ENCODE measurements at places on chromosomes 2 and 18.

- no peak for DNase-seq
These were observed 93.6 kb downstream of the XRCC5 start for GRCh38 chr2:216202626-216203250.

GRCh38 chr2:181054843-181055242 is 74.4 kb downstream of the UBE2E3 start:
- no peak for DNase-seq

GRCh38 chr2:98347298-98348065 is 1.2 kb downstream of the CNGA3 start:
- DNase-seq = no peak

GRCh38 chr18:25787276-25787675 is 303.1 kb downstream of the SS18 start:
- DNase-seq = no peak

DNA sequence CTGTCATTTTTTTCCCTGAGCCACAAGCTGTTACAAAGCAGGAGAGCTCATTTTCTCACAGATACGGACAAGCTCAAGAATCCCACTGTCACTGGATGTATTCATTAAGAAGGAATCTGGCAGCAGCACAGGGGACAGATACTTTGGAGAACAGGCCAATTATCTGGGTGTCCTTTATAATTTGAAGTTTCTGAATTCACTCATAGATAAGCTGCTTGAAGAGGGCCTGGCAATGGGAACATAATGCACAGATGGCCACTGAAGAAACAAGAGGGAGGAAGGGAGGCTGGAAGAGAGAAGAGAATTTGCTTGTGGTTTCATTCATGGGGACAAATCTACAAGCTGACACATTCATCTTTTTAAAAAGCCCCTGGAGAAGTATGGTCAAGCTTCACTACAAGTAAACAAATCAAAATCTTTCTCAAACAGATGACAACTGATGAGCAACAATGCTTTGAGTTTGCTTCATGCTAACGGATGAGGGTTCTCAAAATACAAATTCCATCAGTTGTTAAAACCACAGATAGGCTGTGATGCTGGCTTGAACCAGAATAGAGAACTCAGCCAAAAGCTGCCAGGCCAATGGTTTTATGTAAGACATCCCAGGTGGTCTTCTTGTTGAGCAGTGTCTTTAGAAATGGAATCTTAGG is 11.9 kb downstream of the BCL2 start:
- DNase-seq = no peak

GRCh38 chr2:2012505-2012904 is 268.2 kb upstream of the PXDN start:
- no peak for DNase-seq

DNA sequence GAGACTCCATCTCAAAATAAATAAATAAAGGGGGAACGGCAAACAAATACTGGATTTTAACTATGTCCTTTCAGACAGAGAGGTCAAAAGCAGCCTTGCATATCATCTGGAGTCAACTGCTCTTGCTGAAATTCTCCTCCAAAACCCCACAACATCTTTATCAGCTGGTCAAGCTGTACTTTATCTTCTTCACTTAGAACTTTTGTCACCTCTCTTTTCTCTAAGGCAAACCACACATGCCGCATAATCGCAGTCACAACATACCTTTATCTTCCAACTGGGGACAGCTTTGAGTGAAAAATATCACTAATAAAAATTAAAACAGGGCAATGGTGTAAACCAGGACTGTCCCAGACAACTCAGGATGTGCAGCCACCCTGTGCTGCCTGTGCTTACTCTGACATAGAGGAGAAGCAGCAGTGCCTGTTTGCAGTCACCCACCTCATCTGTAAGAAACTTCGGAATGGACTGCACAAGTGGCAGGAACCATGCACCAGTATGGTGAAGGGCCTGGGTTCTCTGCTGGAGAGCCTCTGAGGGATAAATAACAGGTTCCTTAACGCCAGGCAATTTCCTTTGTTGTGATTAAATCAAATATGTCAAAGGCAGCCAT is 6.2 kb downstream of the MPPE1 start:
- no peak for DNase-seq

DNA sequence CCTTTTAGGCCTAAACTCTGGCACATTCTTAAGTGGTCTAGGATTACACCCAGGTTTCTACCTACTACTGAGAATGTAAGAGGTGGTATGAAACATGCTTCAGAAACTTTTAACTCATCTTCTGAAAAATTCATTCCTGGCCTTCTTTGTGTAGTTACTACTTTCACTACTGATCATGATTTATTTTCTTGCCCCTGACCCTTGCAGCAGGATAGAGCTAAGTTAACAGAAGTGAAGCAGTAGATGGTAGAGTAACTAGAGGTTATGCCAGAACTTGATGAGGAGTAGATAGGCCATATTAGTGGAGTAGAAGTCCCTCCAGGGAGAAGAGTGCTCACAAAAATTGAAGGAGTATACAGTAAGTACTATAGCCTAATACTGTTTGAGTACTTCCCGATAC is 75.5 kb upstream of the MSTN start:
- no peak for DNase-seq

DNA sequence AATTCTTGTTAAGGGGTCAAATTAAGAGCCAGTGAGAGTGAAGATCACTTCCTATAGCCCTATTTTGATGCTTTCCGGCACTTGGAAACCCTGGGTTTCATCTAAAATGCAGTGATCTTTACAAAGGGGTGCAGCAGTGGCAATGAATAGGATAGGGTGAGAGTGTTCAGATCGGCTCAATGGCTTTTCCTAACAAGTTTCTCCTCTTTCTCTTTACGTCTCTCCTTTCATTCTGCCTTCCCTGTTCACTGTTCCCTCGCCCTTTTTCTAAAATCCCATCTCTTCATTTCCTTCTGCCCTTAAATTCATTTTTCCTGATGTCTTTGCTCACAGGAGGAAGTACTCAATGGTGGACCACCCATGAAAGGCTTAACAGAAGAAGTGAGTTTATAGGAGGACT is 86.0 kb downstream of the CTIF start:
- DNase-seq = no peak

GRCh38 chr2:174339561-174340399 is 5.0 kb downstream of the SP9 start:
- DNase-seq = no peak

DNA sequence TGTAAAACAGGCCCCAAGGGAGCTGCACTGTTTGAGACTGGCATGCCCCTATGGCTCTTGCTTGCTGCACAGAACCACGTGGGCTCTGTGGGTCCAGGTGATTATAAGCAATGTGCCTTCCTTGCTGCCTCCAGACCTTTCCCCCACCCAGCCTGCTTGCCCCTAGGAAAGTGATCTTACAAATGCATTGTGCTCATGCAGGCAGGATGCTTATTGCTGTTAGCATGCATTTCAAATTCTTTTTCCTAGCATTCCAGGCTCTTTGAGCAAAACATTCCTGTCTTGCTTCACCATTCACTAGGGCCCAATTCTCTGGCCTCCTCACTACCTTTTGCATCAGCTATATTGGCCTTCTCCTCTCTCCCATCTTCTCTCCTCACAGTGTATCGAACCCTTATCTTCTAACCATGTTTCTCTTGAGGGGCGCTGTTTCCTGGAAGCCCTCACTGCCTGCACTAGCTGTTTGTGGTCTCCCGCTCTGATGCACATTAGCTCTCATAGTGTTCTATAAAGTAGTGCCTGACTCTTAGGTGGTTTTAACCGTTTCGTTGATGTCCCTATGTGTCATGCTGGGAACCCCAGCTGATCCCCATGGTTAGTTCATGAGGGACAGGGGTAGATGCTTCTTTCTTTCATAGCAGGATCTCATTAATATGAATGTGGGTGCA is 152.9 kb upstream of the EPAS1 start:
- no peak for DNase-seq

DNA sequence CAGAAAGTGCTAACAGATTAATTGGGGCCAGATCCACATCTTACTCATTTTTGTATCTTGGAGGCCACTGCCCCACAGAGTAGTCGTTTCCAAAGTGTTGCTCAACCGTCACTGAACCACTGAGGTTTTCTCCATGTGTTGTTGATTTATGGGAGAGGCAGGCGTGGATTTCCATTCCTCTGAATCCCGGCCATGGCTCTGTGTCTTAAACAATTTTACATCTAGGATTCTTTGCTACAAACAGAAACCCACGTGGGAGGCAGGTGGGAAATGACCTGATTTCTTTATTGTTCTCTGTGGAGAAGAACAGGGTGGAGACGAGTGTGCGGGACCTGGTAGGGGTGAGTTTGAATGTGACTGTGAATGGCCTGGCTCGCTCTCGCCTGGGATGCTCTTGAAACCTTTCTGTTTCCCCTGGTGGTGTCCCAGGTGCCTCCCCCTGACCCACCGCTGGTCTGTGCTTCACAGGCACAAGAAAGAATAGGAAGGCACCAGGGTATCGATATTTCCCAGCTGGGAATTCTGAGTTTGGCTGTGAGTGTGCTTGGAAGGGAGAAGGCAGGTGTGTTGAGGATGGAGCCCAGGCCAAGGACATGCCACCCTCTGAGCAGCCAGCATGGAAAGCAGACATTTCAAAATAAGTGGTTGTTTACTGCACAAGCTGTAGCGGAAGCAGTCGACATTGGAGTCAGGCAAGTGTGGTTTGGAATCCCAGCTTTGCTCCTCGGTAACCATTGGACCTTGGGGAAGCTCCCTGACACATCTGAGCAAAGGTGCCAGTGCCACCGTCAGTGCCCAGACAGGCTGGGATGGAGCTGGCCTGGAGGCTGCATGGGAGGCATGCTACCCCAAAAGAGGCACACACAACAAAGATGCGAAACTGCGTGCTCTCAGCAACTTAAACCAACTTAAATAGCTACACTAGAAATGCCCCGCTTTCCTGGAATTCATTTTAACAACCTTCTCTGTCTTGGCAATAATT is 50.0 kb downstream of the LPIN1 start:
- no peak for DNase-seq

- no peak for DNase-seq
These were observed 310.3 kb upstream of the ZNF521 start for GRCh38 chr18:25662272-25662671.

GRCh38 chr2:69781321-69782248 is 39.7 kb downstream of the ANXA4 start:
- DNase-seq = no peak

DNA sequence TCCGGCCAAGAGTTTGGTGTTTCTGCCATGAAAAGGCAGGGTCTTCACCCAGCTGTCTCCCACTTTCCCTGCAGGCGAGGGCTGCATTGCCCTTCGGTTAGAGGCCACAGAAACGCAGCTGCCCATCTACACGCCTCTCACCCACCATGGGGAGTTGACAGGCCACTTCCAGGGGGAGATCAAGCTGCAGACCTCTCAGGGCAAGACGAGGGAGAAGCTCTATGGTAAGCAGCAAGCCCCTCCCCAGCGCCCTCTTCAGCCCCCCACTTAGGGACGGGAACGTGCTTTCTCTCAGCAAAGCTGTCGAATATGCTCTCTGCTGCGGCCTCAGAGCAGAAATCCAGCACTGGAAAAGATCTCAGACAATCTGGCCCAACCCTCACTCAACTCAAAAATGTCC is 57.7 kb upstream of the ATG16L1 start:
- DNase-seq = no peak

Measured in amniotic stem cell (primary cell).